ENCODE measurements at places on chromosomes 2 and 18.

GRCh38 chr2:38259311-38259710 is 117.8 kb downstream of the ATL2 start:
- DNase-seq, result no peak

- DNase-seq, result no peak
Observed at GRCh38 chr2:210553373-210553772, 3.0 kb upstream of the CPS1 start.

GRCh38 chr18:79679552-79680099 is at the start of gene CTDP1:
CTDP1 (plus strand) TSS chr18:79679803; CDS start chr18:79679948, 145 bp downstream.
- DNase-seq, result peak; percentile 91

DNA sequence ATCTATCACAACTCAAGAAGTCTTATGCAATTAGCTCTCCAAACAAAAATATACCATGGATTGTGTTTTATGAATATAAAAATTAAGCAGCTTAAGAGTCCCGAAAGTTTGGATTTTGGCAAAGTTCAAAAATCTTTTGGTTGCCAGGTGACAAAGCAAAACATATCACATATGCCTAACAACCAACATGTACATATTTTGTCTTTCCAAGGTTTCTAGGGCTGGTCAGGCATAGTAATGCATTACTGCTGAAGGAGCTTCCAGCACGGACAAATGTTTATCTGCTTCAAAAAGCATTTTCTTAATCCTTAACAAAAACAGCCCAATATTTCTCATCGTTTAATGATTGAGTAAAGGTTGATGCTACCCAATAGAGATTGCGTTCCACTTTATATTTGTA is 1327.1 kb upstream of the ZEB2 start:
- DNase-seq, result no peak

GRCh38 chr2:217421834-217422233 is 562.0 kb upstream of the TNP1 start:
- DNase-seq, result no peak
